Left ventricle myocardium superior (tissue), 1 donor: ENCODE measurements at places on chromosomes 5 and 9. TPM values are rescaled to one million over a fixed set of nuclear protein-coding genes. Genes with fewer than 3 reads are reported as not detected.

Gene NUTM2F
- not detected for total RNA-seq

Gene PRKAA1
- 35.9 TPM for total RNA-seq

Gene PAEP
- total RNA-seq = not detected

Gene FBP1
- 1.3 TPM for total RNA-seq

Gene SYNPO
- 675 TPM for total RNA-seq

Gene SAXO1
- total RNA-seq = not detected

Gene PCDHB5
- total RNA-seq = 3.1 TPM
